ENCODE measurements at places on chromosomes 11 and 22. TPM values are rescaled to one million over a fixed set of nuclear protein-coding genes. Genes with fewer than 3 reads are reported as not detected.

- H3K36me3 ChIP-seq: no peaks in the 10 kb centered on the region
- H3K27ac ChIP-seq: no peak overlapping the region
- no peaks in the 10 kb centered on the region for H3K27me3 ChIP-seq
- H3K4me1 ChIP-seq: no peaks in the 10 kb centered on the region
- no peak for DNase-seq
Observed at GRCh38 chr22:47437636-47438035, 675.2 kb downstream of the TBC1D22A start.

GRCh38 chr11:128498721-128499245 is 88.6 kb downstream of the ETS1 start:
- peaks cover 84% of the 10 kb centered on the region for H3K36me3 ChIP-seq
- H3K27me3 ChIP-seq: no peaks in the 10 kb centered on the region
- H3K4me1 ChIP-seq: peaks cover 77% of the 10 kb centered on the region
- H3K4me3 ChIP-seq: peak overlapping the region; percentile 41
- H3K27ac ChIP-seq: peak overlapping the region; percentile 39
- no peak for DNase-seq

IRF7 gene
- total RNA-seq: 37.7 TPM

RAB3IL1 gene
- total RNA-seq: not detected

NRGN gene
- total RNA-seq: 0.84 TPM

LMNTD2 gene
- total RNA-seq: 10.3 TPM

CHRDL2 gene
- total RNA-seq: not detected

GRCh38 chr11:26769027-26769426 is 47.2 kb upstream of the SLC5A12 start:
- H3K27me3 ChIP-seq: no peaks in the 10 kb centered on the region
- H3K4me1 ChIP-seq: no peaks in the 10 kb centered on the region
- DNase-seq: no peak
- no peak overlapping the region for H3K4me3 ChIP-seq

DNA sequence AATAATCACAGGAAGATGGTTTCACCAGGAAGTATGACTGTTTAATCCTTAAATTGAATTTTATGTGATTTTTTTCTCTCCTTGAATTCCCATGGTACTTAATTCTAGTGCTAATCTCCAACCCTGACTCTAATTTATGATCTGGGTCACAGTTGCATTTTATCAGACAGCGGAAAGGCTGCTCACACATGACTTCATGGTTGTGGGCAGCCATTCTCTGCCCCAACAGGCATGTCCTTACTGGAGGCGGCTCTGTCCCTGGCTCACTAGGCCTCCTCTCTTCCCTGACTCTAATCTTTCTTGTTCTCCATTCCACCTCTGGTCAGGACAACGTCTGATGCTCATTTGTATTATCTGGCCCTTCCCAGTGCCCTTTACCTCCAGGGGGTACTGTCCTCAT is 184.4 kb downstream of the CHST1 start:
- peaks cover 6% of the 10 kb centered on the region for H3K27me3 ChIP-seq
- no peak for DNase-seq
- no peak overlapping the region for H3K27ac ChIP-seq
- H3K4me1 ChIP-seq: no peaks in the 10 kb centered on the region
- no peak overlapping the region for H3K4me3 ChIP-seq

ZP1 gene
- 0.20 TPM for total RNA-seq

DNA sequence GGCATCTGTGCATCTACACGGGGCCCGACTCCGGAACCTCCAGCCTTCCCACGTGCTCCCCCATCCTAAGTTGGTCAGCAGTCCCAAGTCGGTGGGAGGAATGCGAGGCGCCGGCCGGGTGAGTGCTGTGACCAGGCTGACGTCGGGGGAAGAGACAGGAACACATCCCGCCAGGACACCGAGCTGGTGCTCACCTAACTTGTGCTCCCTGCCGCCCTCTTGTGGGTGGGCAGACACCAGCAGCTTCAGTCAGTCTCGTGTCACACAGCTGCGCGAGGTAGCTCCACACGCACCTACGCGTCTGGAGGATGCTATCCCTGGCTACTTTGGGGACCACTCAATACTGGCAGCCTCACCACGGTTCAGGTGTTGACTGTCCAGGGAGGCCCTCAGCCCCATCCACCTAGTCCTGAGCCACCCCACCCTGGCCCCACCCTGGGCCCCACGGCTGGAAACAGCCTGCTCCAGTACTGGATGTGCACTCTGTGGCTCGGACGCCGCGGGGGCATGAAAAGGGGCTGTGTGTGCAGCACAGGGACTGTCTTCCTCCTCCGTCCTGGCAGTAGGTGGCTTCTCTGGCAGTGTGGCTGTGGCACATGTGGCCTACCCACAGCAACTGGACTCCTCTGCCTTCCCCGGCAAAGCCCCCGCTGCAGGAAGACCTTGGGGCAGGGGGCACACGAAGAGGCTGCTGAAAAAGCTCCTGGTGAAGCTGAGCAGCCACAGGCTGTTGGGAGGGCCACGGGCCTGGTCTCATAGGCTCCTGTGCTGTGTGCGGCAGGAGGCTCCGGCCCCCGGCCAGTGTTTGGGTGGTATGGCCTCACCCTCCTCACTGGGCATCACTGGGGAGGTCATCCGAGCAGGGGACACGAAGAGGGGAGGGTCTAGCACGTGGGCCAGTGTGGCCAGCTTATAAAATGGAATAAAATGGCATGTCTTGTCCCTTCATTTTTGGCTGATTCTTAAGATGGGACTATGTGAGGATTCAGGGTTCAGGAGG is 11.2 kb upstream of the BID start:
- peak; percentile 66 for DNase-seq
- H3K27me3 ChIP-seq: no peaks in the 10 kb centered on the region
- no peak overlapping the region for H3K27ac ChIP-seq
- H3K4me1 ChIP-seq: peaks cover 40% of the 10 kb centered on the region

Data from CD4-positive, alpha-beta T cell (primary cell).